Suppressor macrophage treated with lipopolysaccharide for 4 hours (primary cell): ENCODE measurements at places on chromosomes 16 and 17.

GRCh38 chr16:60810250-60810649 lies 1226.0 kb downstream of the CDH8 start:
- no peak for DNase-seq

DNA sequence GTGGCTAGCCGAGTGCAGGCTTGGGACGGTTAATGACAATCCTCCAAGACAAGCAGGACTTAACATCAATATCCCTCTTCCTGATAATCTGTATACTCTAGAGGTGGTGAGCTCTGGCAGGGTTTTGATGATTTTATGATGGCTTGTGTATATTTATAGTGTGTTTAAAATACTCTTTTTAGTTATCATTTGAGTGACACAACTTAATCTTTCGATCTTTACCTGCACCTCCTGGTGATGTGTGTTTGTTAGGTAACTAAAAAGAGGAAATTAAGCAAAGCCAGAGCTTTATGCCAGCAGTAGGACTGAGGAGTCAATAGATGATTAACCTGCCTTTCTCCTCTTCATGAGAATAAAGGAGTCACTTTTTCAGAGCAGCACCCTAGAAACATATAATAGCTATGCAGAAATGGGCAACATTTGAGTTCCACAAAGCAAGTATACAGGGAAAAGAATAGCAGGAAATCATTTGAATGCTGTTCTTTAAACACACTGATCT lies 210.5 kb downstream of the IRX3 start:
- no peak for DNase-seq

DNA sequence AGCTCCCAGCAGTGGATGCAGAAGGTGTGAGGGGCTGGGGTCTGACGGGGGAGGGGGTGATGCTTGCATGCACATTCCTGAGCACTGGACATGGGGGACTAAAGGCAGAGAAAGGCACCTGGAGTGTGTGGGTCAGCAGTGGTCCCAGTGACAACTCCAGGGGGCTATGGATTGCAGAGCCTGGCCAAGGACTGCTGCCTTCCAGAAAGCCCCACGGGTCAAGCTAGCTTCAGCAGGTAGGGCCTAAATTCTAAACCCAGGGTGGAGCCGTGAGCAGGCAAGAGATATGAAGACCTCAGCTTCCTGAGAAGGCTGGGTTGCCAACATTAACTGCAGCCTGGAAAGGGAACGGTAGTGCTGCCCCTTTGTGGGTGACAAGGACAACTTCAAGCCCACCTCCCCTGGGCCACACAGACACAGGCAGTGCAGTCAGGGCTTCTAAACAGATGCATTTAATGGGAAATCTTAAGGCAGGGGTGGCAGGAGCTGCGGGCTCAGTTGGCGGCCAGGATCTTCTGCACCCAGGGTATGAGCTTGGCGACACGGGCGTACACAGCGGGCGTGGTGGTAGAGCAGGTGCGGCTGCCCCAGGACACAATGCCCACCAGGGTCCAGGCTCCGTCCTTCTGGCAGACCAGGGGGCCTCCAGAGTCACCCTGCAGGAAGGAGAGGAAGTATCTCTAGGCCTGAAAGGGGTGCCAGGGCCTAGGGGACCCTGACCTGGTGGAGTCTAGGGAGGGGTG lies 3.1 kb downstream of the CTRB2 start:
- no peak for DNase-seq

- DNase-seq = no peak
Observed at GRCh38 chr17:78016852-78017251, 58.3 kb downstream of the TNRC6C start.

DNA sequence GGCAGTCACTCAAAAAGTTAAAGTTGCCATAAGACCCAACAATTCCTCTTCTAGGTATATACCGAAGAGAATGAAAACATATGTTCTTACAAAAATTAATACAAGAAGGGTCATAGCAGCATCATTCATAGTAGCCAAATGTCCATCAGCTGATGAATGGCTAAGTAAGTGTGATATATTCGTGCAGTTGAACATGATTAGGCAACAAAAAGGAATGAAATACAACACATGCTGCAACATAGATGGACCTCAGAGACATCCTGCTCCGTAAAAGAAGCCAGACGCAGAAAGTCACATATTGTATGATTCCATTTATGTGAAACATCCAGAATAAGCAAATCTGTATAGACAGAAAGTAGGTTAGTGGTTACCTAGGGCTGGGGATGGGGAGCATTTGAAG lies 229.4 kb upstream of the CACNG5 start:
- DNase-seq = no peak

DNA sequence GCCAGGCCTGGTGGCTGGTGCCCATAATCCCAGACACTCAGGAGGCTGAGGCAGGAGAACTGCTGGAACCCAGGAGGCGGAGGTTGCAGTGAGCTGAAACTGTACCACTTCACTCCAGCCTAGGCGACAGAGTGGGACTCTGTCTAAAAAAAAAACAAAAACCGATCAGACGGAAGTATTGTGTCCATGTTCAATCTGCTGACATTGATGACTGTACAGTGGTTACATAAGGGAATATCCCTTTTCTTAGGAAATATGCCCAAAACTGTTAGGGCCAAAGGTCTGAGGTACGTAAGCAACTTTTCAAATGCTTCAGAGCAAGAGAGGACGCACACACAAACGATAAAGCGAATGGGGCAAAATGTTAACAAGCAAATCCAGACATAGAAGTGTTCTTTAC lies 69.8 kb upstream of the DNAH17 start:
- peak; percentile 87 for DNase-seq

GRCh38 chr17:42275527-42276358 lies 448 bp downstream of the STAT5B start:
- DNase-seq = no peak

GRCh38 chr16:90057738-90058173 lies 19.4 kb downstream of the PRDM7 start:
- DNase-seq = peak; percentile 70

DNA sequence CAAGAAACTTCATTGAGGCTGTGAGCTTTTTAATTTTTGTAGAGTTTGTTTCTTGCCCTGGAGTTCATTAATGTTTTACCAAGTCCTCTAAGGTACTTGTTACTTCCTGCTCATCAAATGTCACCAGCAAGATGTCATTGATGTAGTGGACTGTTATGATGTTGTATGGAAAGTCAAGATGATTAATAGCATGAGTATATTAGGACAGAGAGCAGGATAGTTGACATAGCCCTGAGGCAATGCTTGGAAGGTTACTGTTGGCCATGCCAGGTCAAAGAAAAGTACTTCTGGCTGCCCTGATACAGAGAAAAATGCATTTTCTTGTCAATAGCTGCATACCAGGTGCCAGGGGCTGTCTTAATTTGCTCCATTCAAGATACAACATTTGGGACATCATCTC lies 6.7 kb downstream of the KRTAP1-5 start:
- DNase-seq = no peak

DNA sequence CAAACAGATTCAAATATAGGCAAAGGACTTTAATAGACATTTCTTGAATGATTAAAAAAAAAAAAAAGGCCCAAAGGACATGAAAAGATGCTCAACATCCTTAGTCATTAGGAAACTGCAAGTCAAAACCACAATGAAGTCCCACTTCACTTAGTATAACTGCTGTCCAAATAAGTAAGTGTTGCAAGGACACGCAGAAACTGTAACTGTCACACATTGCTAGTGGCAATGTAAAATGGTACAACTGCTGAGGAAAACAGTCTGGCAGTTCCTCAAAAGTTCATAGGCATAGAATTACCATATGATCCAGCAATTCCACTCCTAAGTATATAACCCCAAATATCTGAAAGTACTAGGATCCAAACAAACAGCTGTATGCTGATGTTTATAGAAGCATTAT lies 112.7 kb downstream of the BRIP1 start:
- peak; percentile 52 for DNase-seq

DNA sequence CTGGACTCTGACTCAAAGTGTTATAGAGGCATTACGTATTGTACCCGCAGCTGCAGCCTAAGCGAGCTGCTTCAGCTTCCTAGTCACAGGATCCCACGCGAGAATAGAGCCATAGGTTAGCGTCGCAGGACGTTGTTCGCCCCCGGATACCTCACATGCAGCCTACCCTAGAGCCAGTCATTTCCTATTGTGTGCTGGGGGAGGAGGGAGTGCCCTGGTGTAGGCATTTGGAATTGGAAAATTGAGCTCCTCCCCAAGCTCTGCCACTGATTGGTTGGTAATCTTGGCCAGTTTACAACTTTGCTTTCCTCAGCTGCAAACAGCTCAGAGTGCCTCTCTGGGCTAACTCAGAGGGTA lies 530 bp downstream of the NAA60 start:
- peak; percentile 77 for DNase-seq

- DNase-seq = no peak
Observed at GRCh38 chr16:66206363-66206762, 160.1 kb upstream of the CDH5 start.

DNA sequence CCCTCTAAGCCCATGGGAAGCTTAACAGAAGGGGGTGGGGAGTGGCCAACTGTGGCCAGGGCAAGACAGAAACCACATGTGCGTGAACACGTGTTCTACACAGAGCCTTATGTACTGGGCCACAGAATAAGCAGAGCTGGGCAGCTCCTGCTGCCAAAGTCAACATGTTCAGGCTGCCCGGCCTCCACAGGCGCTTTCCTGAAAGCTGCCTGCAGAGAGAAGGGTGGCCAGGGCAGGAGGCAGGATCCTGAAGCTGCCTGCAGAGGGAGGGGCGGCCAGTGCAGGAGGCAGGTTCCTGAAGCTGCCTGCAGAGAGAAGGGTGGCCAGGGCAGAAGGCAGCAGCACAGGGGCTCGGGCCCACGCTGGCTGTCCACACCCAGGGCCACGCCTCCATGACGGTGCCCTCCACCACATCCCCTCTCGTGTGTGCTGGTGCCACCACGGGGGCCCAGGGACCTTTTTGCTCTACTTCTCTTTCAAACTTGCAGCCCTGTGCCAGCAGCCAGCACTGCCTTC lies 79.5 kb downstream of the ANKRD11 start:
- DNase-seq = no peak

DNA sequence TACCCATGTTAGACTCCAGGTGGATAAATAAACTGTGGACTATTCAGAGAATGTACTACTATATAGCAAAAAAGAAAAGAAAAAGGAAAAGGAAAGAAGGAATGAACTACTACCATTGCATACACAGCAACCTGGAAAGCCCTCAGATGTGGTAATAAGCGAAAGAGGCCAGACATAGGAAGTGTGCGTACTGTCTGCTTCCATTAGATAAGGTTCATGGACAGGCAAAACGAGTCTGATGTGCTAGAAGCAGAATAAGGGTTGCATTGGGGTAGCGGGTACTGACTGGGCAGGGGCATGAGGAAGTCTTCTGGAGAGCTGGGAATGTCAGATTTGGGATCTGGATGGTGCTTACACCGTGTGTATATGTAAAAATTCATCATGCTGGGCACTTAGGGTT lies 21.8 kb downstream of the CLEC16A start:
- no peak for DNase-seq

- no peak for DNase-seq
Observed at GRCh38 chr17:40348136-40348504, 16.4 kb downstream of the GJD3 start.
